GM23248 (cell line): ENCODE measurements at places on chromosomes 5 and 9. TPM values are rescaled to one million over a fixed set of nuclear protein-coding genes. Genes with fewer than 3 reads are reported as not detected.

DNA sequence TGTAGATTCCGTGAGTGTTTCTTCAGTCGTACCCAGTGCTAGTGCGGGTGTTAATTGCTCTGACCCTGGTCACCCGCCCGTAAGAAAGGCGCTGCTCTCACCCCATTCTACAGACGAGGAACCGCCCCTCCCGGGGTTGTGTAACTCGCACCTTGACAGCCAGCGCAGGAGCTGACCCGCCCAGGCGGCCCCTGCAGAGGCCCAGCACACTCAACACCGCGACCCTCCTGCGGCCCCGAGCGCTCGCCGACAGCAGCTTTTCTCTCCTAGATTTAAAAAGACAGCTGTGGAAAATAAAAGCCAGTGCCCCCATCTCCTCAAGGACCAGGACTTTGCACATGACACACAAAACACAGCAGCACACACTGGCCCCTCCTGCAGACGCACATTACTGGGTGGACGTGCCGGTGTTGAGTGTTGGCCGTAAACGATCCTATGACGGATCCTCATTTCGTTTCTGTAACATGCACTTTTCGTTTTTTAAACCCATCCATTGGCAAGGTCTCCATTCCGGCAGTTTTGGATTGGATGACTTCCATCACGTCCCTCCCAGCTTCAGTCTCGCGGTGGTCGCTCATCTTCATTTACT lies 22.9 kb downstream of the OR2V2 start:
- no peak overlapping the region for H3K4me3 ChIP-seq
- DNase-seq: peak; percentile 22
- peaks cover 20% of the 10 kb centered on the region; the same call in 1 of the 2 replicates for H3K27me3 ChIP-seq

The ARL14EPL gene
- total RNA-seq: not detected in 2 replicates

The OGN gene
- 0.11 TPM in 1 of 2 replicates, not detected in the other for total RNA-seq

DNA sequence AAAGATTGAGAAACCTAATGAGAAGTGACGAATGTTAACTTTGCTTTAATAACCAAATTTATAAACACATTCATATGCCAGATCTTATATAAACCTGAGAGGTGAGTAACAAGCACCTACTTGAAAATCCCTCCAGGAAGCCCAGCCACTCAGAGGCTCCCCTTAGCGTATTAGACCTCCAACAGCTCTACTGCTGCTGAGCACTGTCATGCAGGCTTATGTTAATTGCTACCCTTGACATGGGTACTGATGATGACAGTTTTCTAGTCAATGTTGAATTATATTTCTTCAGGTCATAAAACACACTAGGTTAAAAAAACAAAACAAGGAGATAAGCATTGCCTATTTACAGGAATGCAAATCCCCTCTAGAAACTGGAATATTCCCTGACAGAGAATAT lies 161.2 kb downstream of the MPDZ start:
- H3K4me1 ChIP-seq: peaks cover 11% of the 10 kb centered on the region
- H3K4me3 ChIP-seq: no peak overlapping the region
- peaks cover 23% of the 10 kb centered on the region for H3K36me3 ChIP-seq
- no peak overlapping the region for H3K27ac ChIP-seq

The ADAMTS19 gene
- not detected in 2 replicates for total RNA-seq

DNA sequence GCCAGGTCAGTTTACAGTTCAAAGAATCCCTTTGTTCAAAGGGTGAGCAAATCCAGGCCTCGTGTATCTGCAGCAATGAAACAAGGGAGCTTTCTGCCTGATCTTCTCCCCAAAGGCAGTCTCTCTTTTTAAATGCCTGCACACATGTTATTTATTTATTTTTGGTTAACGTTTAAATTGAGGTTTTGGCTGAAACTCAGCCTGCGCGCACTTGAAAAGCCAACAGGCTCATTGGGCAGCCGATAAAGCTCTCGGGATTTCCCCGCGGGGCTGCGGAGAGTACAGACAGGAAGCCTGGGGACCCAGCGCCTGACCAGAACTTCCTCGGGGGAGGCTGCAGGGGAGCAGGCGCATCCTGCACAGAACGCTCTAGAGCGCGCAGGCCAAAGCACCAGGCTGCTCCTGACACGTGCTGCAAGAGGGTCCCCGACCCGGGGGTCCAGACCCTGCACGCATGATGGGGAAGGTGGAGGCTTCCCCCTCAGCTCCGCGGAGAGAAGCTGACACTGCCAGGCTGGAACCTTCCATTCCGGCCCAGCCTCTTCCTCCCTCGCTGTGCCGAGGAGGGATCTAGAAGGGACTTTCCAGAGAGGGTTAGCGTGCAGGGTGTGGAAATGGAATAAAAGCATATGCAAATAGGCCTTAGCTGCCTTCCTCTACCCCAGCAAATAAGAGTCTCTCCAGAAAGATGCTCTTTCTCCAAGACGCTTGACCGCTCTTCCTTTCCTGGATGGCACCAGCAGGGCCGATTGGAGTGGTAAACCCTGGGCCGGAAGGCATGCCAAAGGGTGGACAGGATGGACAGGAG lies 46.1 kb downstream of the PTTG1 start:
- DNase-seq: peak; percentile 67
- H3K4me1 ChIP-seq: peaks cover 31% of the 10 kb centered on the region
- H3K4me3 ChIP-seq: peak overlapping the region; percentile 63
- H3K36me3 ChIP-seq: no peaks in the 10 kb centered on the region

DNA sequence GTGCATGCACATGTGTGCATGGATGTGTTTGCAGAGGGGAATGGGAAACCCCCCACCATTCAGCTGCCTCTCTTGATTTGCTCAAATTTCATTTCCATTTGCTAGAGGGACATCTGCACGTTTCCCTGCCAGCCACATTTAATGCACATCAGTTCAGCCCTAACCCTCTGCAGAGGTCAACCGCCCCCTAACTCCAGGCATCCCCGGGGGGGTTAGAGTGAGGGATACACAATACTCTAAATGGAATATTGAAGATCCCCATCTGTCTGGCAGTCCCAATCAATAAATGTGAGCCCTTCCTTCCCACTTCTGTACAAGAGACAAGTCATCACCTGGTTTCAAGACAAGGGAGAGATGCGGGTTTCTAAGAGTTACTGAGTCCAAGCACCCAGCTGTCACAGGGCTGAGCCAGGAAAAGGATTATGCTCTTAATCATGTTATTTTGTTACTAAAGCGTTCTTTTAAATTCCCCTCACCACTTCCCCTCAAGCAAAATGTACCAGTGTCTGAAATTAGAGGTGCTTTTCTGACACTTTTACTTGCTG lies 134.1 kb downstream of the SEMA6A start:
- no peak for DNase-seq
- H3K4me1 ChIP-seq: no peaks in the 10 kb centered on the region
- no peak overlapping the region for H3K4me3 ChIP-seq
- no peak overlapping the region for H3K27ac ChIP-seq
- no peaks in the 10 kb centered on the region for H3K36me3 ChIP-seq
- H3K27me3 ChIP-seq: no peaks in the 10 kb centered on the region

DNA sequence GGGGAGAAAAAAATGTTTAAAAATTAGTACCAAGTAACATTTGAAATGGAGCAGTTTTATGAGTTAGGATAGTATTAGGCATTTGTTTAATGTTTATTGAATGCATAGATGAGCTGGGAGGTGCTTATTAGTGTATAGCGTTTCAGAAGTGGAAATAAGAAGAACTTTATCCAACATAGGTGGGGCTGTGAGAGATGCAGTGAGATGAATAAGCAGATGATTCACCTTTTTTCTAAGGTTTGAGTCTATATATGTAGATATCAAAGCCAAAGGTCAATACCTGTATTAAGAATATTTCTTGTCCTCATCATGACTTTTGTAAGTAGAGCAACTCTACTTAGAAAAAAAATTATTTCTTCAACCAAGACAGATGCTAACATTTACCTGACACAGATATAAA lies 54.6 kb upstream of the POU4F3 start:
- peak overlapping the region; percentile 4; the same call in 1 of the 2 replicates for H3K4me3 ChIP-seq
- no peaks in the 10 kb centered on the region for H3K27me3 ChIP-seq
- peak overlapping the region; percentile 59 for H3K27ac ChIP-seq
- peaks cover 18% of the 10 kb centered on the region for H3K36me3 ChIP-seq

The CACFD1 gene
- total RNA-seq: 7.0 and 8.5 TPM in 2 replicates

DNA sequence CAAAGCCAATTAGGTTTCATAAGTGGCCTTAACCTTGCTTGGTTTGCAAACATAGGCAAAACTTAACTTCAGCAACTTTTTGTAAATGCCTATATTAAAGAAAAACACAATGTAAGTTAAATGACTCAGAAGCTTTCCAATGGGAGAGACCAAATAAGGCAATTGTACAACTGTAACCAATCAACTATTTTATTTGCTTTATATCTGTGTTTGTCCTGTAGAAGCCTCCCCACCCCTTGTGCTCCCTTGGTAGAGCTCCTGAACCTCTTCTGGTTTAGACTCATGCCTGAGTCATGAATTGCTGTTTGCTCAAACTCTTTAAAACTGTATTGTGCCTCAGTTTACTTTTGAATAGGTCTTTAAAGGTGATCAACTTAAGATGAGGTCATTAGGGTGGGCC lies 3.0 kb upstream of the C1QTNF3 start:
- H3K36me3 ChIP-seq: no peaks in the 10 kb centered on the region
- peak overlapping the region; percentile 26 for H3K27ac ChIP-seq
- DNase-seq: peak; percentile 79
- H3K27me3 ChIP-seq: no peaks in the 10 kb centered on the region

DNA sequence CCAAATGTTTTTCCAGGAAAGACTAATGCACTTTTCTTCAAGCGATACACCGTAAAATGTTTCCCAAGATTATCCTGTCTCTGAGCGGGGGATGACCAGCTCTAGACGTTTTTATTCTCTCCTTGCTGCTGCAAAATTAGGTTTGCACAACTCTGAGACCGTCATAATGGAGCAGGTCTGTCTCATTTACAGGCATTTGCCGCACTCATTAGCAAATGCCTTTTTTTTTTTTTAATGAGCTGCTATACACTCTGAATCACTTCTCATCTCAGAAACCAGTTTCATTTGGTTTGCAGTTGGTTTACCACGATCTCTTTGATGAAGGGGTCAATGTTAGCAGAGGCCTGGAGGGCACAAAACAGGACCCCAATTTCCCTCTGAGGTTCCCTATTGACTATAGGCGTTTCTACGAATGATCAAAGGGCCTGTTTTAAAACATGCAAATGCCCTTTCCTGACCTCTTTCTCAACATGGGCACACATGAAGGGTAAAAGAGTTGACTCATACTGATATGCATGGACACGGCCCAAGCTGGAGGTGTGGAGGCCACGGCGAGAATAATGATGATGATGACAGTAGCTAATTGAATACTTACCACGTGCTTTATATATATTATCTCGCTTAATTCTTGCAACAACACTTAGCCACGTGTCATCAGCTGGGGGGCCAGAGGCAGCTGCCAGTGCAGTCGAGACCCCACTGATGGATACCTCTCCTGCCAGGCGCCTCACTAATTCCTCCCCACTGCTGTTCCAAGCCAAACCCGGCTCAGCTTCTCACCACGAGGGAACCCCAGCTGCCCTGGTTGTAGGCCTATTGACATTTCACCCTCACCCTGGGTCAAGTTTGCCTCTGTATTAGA lies 89.9 kb upstream of the PTCH1 start:
- no peak for DNase-seq
- no peak overlapping the region for H3K4me3 ChIP-seq
- H3K27me3 ChIP-seq: no peaks in the 10 kb centered on the region
- no peaks in the 10 kb centered on the region for H3K36me3 ChIP-seq
- no peaks in the 10 kb centered on the region for H3K4me1 ChIP-seq

DNA sequence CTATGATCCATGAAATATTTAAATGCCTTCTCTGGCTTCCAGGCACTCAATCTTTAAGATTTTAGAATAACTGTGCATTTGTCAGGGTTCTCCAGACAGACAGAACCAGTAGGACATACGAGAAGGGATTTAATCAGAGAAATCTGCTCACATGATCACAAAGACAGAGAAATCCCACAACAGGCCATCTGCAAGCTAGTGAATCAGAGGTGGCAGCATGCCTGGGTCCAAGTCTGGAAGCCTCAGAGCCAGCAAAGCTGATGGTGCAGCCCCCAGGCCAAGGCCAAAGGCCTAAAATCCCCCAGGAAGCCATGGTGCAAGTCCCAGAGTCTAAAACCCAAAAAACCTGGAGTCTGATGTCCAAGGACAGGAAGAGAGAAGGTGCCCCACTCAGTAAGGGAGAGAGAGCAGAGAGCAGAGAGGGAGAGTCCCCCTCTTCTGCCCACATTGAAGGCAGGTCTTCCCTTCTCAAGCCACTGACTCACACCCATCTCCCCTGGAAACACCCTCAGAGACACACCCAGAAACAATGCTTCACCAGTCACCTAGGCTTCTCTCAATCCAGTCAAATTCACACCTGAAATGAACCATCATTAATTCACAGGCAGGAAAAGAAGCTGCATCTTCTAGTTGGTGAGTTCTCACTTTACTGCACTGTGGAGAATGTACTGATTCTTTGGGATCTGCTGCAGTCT lies 48.7 kb downstream of the CAMSAP1 start:
- no peaks in the 10 kb centered on the region for H3K36me3 ChIP-seq
- no peak overlapping the region for H3K4me3 ChIP-seq
- H3K27ac ChIP-seq: no peak overlapping the region
- peaks cover 17% of the 10 kb centered on the region for H3K4me1 ChIP-seq
- peak; percentile 39 for DNase-seq

DNA sequence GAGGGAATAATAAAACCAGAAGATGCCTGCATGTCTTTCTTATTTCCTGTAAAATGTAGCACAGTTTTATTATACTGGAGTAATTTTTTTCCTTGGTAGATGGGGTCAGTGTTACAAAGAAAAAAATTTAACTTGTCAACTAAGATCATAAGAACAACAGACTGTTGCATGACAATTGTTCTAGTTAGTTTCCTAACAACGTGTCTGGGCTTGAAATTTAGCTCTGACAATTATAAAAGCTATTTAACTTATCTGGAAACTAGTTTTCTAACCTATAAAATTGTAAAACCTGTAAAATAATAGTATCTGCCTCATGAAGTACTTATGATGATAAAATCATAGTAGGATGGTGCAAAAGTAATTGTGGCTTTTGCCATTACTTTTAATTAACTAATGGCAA lies 4.9 kb downstream of the SHOC1 start:
- no peaks in the 10 kb centered on the region for H3K4me1 ChIP-seq
- no peak overlapping the region for H3K4me3 ChIP-seq
- H3K27me3 ChIP-seq: no peaks in the 10 kb centered on the region
- H3K36me3 ChIP-seq: peaks cover 4% of the 10 kb centered on the region; the same call in 1 of the 2 replicates

- H3K27me3 ChIP-seq: no peaks in the 10 kb centered on the region
- H3K4me1 ChIP-seq: no peaks in the 10 kb centered on the region
- DNase-seq: peak; percentile 36
- no peaks in the 10 kb centered on the region for H3K36me3 ChIP-seq
These were observed 139.9 kb downstream of the PIP5K1B start for GRCh38 chr9:68844631-68845612.

DNA sequence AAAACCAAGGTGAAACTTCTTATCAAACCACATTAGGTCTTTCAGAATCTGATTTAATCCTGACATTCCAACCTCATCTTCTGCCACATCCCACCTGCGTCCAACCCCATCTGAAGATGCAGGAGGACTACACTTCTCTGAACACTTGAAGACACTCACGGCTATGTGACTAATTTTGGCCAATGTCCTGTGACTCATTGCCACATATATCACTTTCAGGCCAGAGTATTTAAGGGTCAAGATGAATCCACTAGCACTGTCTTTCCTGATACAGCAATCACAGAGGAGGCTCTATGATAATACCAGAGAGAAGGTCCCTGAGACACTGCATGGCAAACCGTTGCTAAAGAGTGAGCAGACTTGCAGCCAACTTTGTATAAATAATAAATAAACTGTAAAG lies 323.4 kb downstream of the NR2F1-AS1 start:
- H3K36me3 ChIP-seq: no peaks in the 10 kb centered on the region
- 0 out of 2 replicates have a peak, but pooled peaks cover 7% of the 10 kb centered on the region for H3K4me1 ChIP-seq
- no peaks in the 10 kb centered on the region; the same call in 1 of the 2 replicates for H3K27me3 ChIP-seq
- no peak overlapping the region for H3K27ac ChIP-seq

GRCh38 chr9:127983847-127984289 lies 3.1 kb upstream of the EEIG1 start:
- no peak for DNase-seq
- no peaks in the 10 kb centered on the region for H3K36me3 ChIP-seq
- no peak overlapping the region for H3K27ac ChIP-seq
- H3K27me3 ChIP-seq: no peaks in the 10 kb centered on the region
- H3K4me3 ChIP-seq: no peak overlapping the region
